NCI-H2171 treated with DMSO at 0.1 percent for 48 hours (cell line): ENCODE measurements at places on chromosomes 7 and 10.
A peak's percentile ranks its signal among the peaks of the same experiment; 100 is the strongest.

DNA sequence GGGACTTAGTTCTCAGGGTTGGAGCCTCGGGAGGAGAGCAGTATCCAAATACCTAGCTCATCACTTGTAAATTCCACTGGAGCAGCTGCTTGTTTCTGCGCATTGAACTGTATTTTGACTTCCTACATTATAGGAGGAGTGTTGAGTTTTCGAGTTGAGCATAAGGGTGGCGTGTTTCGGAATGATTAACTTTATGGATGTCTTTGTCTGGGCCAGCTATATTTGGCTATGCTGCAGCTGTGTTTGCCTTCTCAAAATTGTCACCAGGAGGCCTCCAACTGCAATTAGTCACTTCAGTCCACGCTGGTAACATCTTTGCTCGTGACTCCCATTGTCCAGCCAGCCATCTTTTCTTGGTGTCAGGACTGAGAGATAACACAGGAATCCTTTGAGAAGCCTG is 9.1 kb downstream of the CELF2 start:
- DNase-seq = no peak

DNA sequence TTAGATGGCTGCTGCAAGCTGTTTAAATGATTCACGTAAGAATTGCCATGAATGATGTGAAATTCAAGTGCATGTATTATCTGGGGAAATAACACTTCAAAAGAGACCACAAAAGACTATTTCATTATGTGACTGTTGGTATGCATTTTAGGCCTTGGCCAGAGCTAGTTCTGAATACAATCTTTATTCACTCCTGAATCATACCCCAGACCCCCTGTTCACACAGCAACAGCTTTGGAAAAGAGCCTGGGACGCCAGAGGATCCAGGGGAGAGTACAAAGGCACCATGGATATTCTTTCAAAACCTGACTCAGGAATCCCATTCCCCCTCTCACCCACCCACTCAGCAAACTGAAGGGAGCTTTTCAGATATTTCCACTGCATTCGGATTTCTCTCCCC is 377.1 kb upstream of the DPP6 start:
- no peak for DNase-seq

DNA sequence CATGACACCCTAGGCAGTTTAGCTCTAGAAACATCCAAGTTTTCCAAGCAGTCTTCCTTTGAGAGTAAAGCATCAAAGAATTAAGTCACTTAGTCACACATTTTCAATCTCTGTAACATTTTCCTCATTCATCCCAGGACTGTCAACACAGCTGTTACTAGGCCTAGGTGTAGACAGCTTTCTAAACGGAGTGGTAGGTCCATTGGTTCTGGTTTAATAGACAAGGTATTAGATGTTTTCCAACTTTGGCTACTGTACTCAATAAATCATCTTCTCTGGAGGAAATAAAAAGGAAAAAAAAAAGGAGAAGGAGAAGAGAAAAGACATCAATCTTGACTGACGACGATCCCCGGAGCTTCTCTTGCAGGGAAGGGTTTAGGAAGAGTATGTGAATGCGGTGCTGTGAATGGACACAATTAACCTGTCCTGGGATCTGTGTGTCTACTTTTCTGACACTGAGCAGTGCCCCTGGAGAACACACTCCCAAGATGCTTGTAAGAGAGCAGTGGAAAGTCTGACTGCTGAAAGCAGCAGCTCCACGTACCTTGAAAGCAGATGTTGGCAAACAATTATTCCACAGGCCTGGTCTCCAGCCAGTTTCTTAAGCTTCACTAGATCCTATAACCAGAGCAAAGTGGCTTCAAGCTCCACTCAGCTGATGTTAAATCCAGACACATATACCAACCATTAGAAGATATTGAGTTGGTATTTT is 59.1 kb downstream of the CXCL12 start:
- DNase-seq = peak; percentile 68

GRCh38 chr7:282621-283020 is 7.3 kb upstream of the FOXL3 start:
- no peak for DNase-seq

DNA sequence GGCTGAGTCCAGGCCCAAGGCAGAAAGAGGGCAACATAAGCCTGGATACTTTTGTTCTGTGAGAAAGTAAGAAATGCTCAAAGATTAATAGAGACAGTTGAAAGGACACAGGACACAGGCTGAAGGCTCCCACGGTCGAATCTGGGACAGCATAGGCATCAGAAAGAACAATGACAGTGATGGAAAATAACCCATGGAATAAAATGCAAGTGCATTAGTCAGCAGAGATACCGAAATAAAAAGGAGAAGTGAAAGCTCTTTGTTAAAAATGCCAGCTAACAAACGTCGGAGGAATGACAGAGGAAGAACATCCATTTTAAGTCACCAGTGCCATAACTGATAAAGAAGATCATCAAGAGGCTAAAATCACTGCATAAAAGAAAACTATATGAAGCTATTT is 19.6 kb upstream of the AGAP5 start:
- no peak for DNase-seq

GRCh38 chr7:15977663-15978062 is 291.2 kb upstream of the MEOX2 start:
- DNase-seq = no peak

DNA sequence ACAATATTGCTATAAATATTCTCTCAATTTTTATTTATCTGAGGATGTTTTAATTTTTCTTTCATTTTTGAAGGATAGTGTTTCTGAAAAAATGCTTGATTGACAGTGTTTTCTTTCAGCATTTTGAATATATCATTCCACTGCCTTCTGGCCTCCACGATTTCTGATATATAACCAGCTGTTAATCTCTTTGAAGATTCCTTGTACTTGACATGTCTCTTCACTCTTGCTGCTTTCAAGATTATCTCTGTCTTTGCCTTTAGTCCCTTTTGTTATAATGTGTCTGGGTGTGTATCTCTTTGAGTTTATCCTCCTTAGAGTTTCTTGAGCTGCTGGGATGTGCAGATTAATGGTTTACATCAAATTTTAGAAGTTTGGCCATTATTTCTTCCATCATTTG is 22.8 kb upstream of the DNAJC1 start:
- no peak for DNase-seq

DNA sequence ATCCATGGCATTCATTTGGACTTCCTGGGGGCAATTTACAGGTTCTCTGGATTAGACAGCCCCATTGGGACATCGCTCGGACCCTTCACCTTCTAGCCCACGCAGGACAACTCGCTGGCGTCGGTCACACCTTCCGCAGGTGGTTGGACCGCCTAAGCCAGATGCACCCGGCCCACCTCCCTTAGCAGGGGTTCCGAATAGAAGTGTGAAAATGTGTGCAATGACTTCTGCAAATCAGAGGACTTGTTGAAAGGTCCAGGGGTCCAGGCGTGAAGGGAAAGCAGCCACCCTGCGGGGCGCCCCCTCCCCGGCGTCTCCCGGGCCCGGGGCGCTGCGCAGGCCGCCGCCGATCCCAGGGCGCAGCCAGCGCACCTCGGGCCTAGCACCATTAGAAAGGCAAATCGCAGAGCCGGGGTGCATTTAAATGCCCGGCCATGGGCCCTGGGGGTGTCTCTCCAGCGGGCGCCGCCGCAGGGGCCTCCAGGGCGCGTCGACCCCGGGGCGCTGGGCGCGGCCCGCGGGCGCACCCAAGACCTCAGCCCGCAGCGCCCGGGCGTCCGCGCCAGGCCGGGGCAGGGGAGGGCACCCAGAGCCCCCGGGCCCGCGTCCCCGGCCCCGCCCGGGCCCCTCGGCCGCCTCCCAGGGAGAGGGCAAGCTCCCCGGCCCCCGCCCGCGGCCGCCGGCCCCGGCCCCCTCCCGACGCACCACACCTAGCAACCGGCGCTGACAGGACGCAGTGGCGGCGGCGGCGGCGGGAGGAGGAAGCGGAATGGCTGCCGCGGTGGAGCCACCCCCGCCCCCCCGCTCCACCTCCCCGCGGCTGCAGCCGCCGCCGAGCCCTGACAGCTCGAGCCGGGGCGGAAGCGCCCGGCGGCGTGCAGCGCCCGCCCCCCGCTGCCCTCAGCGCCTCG is 1.2 kb downstream of the JAZF1 start:
- DNase-seq = peak; percentile 44

GRCh38 chr7:131781-132482 is 60.4 kb upstream of the FAM20C start:
- no peak for DNase-seq

DNA sequence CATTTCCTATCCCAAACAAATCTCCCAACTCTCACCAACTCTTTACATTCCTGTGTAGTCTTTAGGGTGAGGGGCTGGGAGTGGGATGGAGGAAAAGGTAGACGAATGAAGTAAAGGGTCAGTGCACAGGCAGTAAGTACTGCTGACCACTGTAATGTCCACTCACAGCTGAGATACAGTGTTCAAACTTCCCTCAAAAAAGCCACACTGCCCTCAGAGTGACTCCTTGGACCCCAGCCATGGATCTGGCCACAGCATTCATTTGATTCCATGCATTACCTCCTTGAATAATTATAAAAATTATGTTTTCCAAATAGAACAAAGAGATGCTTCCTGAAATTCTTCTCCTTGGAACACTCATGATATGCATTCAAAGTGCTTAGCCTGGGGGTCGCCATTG is 19.8 kb upstream of the HIPK2 start:
- DNase-seq = no peak

- no peak for DNase-seq
Measured at GRCh38 chr7:118615-119391, 73.6 kb upstream of the FAM20C start.

DNA sequence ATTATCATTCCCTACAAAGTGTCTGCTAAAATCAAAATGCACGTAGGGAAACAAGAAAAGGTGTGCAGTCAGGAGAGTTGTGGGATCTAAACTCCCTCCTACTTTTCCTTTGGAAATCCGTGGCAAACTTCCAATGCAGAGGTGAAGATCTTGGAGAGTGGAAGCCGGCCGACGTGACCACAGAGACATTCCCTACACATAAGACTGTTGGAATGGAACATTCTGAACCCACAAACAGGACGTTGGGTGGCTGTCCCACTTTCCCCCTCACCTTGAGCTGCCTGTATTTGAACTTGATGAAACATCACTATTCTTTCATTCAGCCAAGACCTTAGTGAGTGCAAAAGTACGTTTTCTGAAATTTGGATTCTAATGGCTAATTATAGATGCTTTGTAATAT is 65.9 kb downstream of the PRKCQ start:
- DNase-seq = no peak

GRCh38 chr7:145212050-145212449 is 376.2 kb upstream of the TPK1 start:
- DNase-seq = no peak

DNA sequence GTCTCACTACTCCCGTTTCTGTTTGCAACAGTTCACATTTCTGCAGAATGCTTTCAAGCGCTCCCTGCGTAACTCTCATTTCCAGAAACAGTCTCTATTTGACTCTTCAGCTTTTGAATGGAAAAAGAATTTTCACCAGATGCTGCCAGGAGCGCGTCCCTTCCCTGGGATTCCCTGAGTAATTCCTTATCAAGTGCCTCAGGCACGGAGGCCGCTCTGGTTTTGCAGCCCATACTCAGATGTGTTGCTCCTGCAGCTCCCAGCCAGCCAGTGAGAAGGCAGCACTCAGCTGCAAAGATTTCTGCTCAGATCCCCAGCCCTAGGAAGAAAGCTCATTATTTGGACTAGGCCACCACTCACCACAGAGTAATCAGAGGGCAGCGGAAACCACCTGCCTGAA is 161.1 kb upstream of the CHST15 start:
- no peak for DNase-seq

DNA sequence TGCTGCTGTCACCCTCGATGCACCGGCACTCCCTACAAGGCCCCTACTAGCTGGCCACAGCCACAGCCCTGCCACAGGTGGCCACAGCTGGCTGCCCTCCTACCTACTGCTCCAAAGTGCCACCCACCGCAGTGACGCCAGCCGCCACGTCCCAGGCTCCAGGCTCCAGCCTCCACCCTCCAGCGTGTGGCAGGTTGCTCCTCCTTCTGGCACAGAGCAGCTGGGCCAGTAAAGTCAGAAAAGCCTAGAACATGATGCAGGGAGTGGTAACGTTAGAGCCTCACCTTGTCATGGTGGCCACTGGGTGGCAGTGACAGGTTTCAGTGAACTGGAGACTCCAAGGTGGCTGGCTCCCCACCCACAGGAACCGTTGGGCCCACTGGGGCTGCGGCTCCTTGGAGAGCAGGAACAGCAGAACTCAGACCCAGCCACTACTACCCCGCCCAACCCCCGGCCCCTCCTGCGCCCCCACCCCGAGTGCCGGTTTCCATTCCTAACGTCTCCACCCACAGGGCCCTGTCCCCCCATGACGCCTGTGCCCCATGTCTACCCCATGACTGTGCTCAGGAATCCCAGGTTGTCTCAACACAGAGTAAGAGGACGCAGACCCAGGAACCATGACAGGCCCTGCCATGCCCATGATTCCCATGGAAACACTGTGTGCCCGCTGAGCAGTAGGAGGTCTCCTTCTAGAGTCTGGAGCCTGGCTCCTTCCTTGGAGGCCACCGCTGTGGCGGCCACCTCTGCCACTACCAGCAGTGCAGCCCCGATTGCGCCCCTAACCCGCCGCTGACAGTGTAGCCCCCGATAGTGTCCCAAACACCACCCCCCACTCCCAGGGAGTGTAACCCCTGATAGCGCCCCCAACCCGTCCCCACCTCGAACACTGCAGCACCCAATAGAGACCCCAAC is 52.3 kb upstream of the ZNF33B start:
- no peak for DNase-seq

- DNase-seq = no peak
Measured at GRCh38 chr7:157565981-157566630, 229.3 kb downstream of the DNAJB6 start.

DNA sequence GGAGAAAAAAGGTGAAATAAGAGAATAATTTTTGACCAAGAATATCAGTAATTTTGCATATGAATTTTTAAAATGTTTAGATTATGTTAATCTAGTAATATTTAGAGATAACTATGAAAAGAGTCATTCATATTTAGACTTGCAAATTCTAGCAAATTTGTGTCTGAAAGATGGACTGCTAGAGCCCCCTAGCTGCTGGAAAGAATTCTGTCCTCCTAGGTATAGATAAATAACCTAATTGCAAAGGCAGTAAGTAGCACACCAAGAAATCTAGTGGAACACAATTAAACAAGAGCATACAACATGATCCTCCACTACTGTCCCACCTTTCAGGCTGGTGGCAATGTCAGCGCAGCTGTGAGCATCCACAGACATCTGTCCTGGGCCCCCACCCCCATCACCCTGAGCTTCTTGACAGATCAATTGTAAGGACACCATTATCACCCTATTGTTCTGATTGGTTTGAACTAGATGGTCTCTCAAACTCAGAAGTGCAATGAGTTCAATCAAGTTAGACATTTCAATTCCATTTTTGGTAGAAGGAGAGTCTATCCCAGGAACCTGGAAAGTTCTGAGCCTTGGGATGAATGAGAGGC is 15.0 kb upstream of the GFRA1 start:
- DNase-seq = peak; percentile 69

DNA sequence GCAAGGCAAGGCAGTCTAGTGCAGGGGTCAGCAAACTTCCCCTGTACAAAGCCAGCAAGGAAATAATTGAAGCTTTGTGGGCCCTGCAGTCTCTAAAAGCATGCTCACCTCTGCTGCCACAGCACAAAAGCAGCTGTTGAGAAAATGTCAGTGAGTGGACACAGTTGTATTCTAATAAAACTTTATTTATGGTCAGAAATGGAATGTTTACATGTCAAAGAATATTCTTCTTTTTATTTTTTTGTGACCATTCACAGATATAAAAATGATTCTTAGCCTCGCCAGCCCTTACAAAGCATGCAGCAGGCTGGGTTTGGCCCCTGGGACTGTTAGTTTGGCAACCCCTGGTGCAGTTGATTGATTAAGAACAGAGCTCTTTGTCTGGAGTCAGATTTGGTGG is 192.4 kb downstream of the BUB3 start:
- DNase-seq = no peak
